ENCODE measurements at places on chromosomes 5 and 9.
A peak's percentile ranks its signal among the peaks of the same experiment; 100 is the strongest.

GRCh38 chr5:39426746-39427105 lies 1.9 kb upstream of the DAB2 start:
- DNase-seq = no peak

- no peak for DNase-seq
These were observed 136.4 kb downstream of the ZSWIM6 start for GRCh38 chr5:61468483-61468865.

DNA sequence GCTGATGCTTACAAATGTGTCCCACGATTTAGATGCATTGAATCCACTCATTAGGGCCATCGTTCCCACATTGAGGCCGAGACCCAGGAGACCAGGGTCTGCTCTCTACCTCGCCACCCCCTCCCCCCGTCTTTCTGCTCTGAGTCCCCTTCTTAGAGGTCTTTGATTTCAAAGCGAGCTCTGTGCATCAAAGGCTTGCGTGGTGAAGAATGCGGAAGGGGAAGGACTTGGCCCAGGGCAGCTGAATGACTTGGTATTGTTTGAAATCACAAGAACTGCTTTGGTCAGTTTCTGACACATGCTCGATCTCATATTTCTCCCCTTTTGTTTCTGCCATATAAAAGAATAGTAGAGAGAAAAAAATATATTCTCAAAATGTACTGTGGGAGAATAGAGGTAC lies 78.3 kb upstream of the IRX1 start:
- DNase-seq = no peak

DNA sequence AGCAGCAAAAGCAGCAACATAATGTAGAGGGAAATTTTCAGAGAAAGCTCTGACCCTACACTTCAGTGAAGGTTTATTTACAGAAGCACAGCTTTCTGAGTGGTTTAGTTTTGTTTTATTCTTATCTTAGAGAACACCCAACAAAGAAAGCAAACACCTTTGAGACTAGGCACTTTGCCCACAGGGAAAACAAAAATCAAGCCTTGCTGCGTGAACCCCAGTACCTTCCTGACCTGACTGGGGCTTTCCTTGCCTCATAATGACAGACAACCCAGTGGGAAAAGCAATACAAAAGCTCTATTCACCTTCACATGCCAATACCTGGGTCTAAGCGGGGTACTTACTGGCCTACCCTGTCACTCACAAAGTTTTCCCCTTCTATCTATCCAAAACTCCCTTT lies 189.8 kb downstream of the HINT1 start:
- DNase-seq = no peak

DNA sequence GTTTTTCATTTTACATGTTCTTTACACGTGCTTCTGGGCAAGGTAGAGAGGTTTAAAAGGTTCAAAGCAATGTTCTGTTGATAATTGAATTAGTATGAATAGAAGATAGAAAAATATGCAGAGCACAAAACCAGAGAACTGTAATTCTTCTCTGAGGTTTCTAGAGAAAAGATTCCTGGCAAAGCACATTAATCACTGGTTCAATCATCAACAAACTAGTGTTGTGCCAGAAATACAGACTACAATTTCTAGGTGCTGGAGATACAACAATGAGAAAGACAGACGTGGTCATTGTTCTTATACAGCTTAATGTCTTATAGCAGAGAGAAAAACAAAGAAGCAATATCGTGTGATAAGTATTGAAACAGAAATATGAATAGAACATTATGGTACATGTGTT lies 25.5 kb downstream of the MEGF9 start:
- DNase-seq = no peak

- DNase-seq = no peak
These were observed 4.4 kb upstream of the PRR7 start for GRCh38 chr5:177442066-177442826.

- DNase-seq = no peak
These were observed 9.9 kb downstream of the STC2 start for GRCh38 chr5:173318330-173318729.

DNA sequence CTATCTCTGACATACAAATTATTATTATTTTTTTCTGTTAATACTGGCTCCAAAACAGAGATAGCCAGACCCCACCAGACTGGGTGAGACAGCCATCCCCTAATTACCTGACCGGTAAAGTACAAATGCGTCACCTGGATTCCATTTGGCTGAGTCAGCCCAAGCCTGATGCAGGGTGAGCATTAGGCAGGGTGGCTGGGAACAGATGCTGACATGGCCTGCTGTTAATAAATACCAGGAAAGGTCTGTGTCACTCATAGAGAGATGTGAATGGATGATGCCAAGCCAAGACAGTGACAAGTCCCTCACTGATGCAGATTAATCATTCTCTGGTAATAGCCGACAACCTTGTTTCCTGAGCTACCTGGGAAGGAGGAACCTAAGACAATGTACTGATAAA lies 183.5 kb downstream of the TRIM32 start:
- no peak for DNase-seq

DNA sequence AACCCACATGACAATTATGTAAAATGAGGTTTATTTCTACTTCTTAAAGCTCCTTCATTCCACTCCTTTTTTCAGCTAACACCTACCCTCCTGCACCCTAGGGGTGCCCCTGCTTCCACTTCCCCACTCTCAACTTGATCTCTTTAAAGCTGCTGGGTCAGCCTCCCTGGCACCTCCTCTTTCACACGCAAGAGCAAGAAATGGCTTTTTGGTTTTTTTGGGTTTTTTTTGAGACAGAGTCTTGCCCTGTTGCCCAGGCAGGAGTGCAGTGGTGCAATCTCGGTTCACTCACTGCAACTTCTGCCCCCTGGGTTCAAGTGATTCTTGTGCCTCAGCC lies 64.4 kb downstream of the SUSD1 start:
- no peak for DNase-seq

GRCh38 chr9:16612627-16613026 lies 257.8 kb downstream of the BNC2 start:
- DNase-seq = no peak

GRCh38 chr9:128702445-128702948 lies at the start of gene PKN3:
TSS of gene PKN3 (plus strand) at chr9:128702503. CDS start at chr9:128702916, 413 bp downstream.
- DNase-seq = peak; percentile 90

DNA sequence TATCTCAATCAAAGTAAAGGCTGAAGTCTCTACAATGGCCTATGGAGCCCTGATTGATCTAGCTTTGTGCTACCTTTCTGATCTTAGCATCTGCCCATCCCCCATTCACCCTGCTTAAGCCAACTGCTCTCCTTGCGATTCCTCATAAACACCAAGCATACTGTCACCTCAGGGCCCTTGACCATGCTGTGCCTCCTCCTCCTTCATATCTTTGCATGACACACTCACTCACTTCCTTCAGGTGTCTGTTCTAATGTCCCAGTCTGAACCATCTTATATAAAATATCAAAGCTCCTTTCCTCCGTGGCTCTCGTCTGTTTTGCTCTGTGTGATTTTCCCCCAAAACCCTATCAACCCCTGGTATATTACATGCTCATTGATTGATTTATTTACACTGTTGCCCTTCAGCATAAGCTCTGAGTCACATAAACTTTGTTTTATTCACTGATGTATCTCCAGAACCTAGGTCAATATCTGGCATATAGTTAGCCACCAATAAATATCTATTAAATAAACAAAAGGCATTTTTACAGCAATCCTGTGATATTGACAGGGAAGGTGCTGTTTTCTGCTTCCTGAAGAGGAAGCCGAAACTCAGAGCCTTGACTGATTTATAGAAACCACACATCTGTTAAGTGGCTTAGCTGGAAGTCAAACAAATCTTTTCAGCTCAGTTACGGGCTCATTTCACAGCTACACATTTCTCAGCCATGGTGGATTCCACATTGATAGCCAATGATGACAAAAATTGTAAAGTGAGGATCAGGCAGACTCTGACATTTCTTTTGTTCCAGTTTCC lies 103.6 kb downstream of the BOD1 start:
- no peak for DNase-seq

- DNase-seq = no peak
These were observed 60.9 kb upstream of the UBAC1 start for GRCh38 chr9:136021872-136022681.

GRCh38 chr5:9188131-9188530 lies 357.7 kb downstream of the SEMA5A start:
- no peak for DNase-seq

DNA sequence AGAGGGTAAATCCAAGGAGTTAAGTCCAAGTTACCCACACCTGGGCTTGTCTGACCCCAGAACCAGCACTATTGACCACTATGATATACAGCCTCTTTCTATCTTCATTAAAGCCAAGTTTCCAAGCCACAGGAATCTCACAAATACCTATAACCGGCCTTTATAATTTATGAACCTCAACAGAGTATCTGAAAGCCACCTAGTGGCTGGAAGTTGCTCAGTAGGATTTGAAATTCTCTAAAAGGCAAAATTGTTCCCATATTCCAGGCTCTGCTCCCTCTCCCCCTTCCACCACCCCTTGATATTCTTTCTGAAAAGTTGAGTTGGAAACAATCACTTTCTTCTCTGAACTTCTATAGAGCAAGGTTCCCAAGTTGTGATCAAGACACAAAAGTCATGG lies 106.4 kb upstream of the GPR151 start:
- DNase-seq = no peak

- DNase-seq = no peak
These were observed 633 bp upstream of the PPP1R26 start for GRCh38 chr9:135478829-135479468.

DNA sequence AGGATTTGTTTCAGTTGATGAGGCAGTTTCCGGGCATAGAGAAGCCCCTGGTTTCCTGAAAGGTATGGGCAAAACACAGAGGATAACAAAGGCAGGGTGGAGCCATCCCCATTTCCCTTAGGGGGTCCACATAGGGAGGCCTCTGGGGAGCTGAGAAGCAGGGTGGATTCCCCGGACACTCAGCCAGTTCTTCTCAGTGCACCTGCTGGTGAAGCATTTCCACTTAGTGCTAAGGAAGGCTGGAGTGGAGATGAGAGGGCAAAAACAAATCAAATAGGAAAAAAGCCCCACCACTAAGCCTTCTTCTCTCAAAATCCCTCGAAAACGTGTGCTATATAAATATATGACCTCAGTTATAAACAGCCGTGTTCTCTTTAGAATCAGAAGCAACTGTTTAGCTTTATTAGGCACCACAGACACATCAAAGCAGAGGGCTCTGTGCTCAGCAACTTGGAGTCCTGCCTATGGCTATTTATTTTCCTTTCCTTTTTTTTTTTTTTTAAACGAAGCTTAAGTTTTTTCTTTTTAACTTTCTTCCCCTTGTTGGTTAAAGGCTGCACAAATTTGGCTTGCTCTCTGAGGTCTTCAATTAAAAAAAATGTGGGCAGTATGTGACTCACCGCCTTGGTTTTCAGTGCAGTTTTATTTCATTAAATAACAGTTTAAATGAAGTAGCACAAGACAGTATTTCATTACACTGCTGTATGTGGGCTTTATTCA lies 67.7 kb downstream of the PRDM6 start:
- no peak for DNase-seq

- DNase-seq = no peak
These were observed 82.5 kb upstream of the CAST start for GRCh38 chr5:96579711-96580110.

DNA sequence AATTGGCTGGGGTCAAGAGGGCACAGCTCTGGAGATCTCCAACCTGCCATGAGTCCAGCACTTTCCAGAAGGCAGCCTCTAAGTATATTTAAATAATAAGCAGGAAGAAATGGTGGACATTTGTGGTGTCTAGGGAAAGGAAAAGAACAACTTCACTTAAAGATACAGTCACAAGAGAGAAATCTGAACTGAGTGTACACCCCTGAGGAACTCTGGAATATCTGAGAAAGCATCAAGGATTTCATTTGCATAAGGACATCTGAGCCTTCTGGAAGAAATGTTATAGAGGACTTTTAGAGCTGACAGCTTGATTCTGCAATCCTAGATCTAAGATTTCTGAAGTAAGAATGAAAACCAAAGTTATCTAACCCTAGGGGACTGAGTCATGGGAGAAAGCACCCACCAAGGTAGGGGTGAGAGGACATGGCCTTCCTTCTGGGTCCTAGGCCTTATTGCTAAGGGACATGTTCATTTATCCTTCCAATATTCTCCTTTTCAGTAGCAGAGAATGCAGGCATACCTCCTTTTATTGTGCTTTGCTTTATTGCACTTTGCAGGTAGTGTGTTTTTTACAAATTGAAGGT lies 253.4 kb upstream of the SLC24A2 start:
- DNase-seq = no peak

- no peak for DNase-seq
These were observed 392.5 kb downstream of the KDM4C start for GRCh38 chr9:7150153-7150890.

DNA sequence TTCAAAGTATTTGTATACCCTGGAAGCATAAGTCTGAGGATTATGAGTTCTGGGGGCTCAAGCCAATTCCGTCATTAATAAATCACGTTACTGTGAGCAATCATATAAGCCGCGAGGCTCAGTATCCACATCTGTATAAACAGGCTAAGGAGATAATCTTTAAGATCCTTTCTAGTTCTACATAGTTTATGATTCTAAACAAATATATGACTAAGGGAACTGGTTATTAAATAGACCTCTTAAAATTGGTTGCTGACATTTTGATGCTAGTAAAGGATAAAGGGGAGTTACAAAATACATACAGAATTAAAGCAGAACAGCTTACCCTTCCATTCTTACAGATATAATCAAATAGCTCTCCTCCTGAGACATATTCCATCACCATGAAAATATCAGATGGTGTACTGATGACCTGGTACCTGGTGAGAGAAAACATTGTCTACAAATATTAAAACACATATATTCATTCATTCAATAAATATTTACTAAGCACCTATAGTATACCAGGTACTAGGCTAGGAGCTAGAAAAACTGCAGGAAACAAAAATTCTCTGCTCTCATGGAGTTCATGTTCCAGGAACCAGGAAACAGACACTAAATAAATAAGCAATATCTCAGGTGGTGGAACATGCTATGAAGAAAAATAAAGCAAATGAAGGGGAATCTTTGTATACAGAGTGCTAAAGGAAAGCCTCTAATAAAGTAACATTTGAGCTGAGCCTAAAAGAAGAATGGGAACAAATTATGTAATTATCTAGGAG lies 19.5 kb upstream of the TTC33 start:
- DNase-seq = no peak

- DNase-seq = no peak
These were observed 24.3 kb downstream of the PTPDC1 start for GRCh38 chr9:94108584-94108983.

DNA sequence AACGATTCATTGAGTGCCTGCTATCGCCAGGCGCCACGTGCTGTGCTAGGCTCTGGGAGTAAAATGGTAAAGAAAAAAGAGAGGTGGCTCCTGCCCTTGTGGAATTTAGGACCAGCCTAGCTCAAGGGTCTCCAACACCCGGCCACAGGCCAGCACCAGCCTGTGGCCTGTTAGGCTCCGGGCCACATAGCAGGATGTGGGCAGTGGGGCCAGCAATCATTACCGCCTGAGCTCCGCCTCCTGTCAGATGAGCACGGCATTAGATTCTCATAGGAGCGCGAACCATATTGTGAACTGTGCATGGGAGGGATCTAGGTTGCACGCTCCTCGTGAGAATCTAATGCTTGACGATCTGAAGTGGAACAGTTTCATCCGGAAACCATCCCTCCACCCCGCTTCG lies 1.5 kb downstream of the RMRP start:
- no peak for DNase-seq

DNA sequence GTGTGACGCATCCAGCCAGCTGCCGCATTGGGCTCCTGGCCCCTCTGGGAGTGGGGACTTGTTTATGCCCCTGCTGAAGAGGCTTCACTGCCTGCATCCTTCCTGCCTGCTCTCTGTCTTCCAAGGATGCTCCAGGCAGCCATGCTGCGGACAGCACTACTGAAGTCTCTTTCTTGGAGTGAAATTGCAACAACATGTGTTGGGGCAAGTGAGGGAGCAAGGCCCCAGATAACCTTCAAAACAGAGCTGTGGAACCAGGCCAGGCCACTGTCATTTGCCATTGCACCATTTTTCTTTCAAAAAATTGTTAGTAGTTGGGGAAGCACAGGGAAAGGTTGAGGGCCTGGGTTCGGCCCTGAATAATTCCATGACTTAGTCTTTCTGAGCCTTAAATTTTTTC lies 169.6 kb upstream of the ADRA1B start:
- no peak for DNase-seq
